Hippocampal formation (tissue), 2 donors: ENCODE measurements at places on chromosomes 3 and 15.

GRCh38 chr15:99390667-99391066, 139.4 kb downstream of the LRRC28 start:
- no peak for DNase-seq

- no peak for DNase-seq
Observed at GRCh38 chr3:187521546-187521945, 148.6 kb downstream of the SST start.

GRCh38 chr3:154195620-154196356, 74.6 kb downstream of the ARHGEF26 start:
- no peak for DNase-seq

GRCh38 chr3:27686642-27687041, 35.5 kb downstream of the EOMES start:
- no peak for DNase-seq

DNA sequence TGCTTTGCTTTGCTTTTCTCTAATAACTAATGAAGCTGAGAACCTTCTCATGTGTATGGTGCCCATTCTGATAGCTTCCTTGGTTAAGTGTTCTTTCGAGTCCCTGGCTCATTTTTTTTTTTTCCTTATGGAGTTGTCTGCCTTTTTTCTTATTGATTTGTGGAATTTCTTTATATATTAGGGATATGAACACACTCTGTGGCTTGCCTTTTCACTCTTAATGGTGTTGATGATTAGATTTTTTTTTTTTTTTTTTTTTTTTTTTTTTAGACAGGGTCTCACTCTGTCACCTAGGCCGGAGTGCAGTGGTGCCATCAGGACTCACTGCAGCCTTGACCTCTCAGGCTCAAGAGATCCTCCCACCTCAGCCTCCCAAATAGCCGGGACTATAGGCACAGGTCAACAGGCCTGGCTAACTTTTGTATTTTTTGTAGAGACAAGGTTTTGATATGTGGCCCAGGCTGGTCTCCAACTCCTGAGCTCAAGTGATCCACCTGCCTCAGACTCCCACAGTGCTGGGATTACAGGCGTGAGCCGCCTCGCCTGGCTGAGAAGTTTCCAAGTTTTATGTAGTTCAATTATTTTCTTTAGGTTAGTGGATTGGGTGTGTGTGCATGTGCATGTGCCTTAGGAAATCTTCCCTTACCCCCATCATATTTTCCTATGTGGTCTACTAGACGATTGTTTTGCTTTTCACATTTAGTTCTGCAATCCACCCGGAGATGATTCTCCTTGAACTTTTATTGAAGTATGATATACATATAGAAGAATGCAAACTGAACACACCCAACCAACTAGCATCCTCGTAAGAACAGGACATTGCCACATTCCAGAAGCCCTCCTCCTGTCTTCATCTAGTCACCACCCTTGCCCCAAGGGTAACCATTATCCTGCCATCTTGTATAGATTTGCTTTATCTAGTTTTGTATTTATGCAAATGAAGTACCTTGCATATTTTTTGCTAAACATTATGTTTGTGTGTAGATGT, 1.7 kb upstream of the SNRPA1 start:
- no peak for DNase-seq

DNA sequence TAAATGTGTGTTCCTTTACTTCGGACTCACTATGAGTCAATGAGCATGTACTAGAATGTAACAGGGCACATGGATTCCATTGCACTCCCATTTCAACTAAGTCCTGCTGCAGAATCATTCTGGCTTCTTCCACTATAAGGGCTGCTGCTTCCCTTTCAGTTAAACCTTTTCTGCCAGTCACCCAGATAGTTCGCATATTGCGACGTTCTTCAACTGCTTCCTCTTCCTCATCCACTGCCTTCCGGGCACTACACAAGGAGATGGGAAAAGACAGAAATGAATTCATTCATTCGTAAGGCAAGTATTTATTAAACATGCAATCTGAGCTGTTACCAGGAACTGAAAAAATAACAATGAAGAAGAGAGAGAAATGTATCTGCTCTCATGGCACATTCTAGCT, 55.6 kb downstream of the POLQ start:
- DNase-seq: no peak

DNA sequence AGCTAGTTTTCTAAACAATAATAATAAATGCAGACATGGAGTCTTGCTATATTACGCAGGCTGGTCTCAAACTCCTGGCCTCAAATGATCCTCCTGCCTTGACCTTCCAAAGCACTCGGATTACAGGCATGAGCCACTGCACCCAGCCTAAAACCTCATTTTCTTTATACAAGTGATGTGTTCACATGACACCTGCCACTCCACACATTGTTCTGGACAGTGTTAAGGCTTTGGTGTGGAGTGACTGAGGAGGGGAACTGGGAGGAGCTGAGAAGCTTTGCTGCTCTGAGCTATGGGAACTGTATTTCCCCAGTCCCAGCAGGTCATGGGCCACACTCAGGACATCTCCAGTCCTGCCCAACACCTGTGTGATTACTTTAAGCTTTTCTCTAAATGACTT, 380.0 kb downstream of the LRTM1 start:
- DNase-seq: no peak

GRCh38 chr3:196608693-196609092, 30.8 kb upstream of the NRROS start:
- DNase-seq: no peak

- no peak for DNase-seq
Observed at GRCh38 chr3:188486126-188486525, 332.2 kb downstream of the LPP start.
